HS-5 (cell line): ENCODE measurements at places on chromosomes 13 and 19.
A peak's percentile ranks its signal among the peaks of the same experiment; 100 is the strongest.

- DNase-seq, result peak; percentile 44
Measured at GRCh38 chr13:31477961-31478360, 261.4 kb upstream of the RXFP2 start.

- no peak for DNase-seq
Measured at GRCh38 chr19:11069561-11069960, 19.7 kb upstream of the LDLR start.

DNA sequence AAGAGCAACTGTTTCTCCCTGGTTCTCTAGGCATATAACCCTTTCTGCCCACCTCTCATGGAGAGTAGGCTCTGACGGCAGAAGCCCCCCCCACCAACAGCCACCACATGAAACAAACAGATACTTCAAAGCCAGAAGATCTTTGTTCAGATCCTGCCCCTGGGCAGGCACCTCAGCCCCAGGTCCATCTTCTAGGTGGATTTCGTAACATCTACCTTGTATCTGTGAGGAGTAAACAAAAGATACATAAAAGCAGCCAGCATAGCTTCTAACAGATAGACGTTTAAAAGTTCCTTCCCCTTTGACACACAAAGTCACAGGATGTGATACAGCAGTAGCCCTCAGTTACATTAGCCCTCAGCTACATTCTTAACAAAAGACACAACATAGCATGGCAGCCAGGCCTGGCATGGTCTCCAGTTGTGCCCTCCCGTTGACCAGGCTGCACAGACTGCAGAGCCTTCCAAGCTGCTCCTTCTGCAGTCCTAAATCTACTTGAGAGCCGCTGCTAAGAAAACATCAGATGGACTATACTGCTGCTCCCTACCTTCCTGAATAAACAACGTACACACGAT lies 35.4 kb downstream of the BRD4 start:
- no peak for DNase-seq

DNA sequence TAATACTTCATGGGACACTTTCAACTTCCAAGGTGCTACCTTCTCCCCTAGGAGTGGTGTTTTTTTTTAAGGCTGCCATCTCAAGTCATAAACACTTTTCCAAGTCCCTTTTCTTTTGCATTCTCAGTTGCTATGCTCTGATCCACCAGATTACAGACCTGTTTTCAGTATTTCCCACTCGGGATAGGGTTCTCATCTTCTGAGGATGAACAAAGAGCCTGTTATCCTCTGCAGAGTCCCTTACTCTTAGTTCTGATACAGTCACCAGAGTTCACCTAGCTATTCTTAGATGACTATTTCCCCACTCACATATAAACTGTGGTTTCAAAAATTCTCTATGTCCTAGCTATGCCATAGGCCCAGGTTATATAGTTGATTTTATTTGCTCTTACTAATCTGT lies 15.9 kb downstream of the ZDHHC20 start:
- no peak for DNase-seq

- no peak for DNase-seq
Measured at GRCh38 chr13:27293076-27293691, 22.6 kb downstream of the RASL11A start.

DNA sequence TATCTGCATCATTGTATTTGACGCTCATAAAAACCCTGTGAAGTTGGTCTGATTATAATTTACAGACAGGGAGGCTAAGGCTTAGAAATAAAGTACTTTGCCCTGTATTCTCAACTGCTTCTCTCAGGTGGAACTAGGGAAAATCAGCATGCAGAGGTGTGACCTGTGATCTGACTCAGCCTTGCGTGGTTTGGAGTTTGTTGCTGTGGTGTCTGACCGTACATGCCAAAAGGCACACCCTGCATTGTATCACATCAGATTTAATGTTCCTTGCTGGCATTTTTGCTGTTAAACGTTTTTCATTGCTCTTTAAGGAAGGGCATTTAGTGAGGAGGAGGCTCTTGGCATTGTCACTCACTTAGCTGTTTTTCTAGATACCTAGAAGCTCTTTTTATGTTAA lies 58.8 kb upstream of the C1QTNF9B start:
- no peak for DNase-seq

- DNase-seq, result no peak
Measured at GRCh38 chr13:113105921-113106452, 396 bp downstream of the F7 start.
